ENCODE measurements at places on chromosomes 1 and 21.

GRCh38 chr1:178438432-178438831 is 58.3 kb downstream of the CLEC20A start:
- no peak for DNase-seq

DNA sequence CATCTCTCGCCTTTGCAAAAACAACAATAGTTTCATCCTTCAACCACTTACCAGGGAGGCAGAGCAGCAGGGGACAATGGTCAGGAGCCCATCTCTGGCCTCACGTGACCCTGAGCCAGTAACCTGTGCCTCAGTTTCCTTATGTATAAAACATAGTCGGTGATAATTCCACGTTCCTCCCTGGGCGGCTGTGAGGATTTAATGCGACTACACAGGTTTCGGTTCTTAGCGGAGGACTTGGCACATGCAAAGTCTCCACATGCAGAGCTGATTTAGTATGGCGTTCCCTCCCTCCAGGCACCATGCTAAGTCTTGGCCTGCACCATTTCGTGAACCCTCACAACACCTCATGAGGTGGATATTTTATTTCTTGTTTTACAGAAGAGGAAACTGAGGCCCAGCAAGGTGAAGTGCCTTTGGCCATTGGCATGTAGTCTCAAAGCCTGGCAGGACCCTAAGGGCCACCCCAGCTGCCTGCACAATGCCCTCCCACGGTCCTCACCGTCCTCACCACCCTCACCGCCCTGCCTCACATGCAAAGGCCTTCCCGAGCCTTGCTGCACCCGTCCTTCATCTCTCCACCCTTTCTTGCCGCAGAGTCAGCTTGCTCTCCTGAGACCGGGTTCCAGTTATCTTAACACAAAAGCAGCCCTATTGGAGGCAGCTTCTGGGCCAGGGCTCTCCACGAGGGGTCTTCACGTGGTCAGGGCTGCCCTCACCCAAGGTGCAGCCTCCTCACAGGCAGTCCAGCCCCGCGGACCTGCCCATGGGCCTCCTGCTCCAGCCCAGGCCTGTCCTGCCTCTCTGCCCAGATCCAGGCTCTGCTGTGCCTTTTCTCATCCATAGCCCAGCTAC is 48.9 kb downstream of the SYF2 start:
- DNase-seq, result no peak

GRCh38 chr1:223082914-223083313 is 60.1 kb downstream of the TLR5 start:
- no peak for DNase-seq

DNA sequence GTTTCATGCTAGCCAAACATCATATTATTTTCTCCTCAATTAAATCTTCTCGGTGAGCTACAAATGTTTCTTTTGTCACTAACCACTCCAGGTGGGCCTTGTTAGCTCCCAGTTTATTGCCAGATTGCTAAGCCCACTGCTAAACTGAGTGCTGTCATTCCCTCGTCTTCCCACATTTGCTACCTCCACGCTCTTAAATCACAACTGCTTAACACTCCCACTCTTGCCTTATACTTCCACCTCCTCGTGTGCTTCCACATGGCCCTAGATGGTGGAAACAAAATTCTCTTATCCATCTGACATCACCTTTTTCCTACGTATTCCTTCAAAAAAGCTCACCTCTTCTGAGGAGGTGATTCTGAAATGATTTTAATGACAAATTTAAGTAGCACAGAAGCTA is 34.6 kb upstream of the AKT3 start:
- DNase-seq, result no peak

DNA sequence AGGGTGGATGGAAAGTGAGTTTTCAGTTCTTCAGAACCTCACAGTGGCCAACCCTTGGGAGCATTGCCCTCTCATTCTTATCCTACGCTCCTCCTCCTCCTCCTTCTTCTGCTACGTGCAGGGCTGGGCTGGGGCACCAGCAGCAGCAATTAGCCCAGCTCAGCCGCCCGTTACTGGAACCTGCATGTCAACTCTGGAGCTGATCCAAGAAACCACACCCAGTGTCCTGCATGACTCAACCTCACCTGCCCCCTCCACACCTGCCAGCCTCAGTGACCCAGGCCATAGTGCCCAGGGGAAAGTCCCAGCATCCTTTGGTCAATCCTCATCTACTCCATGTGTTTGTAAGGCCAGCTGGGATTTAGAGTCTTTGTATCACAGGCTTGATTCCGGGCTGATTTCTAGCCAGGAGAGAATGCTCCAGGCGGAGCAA is 12.6 kb downstream of the ELF3 start:
- DNase-seq, result no peak

GRCh38 chr1:174812656-174813055 is 187.1 kb upstream of the CACYBP start:
- DNase-seq, result no peak

DNA sequence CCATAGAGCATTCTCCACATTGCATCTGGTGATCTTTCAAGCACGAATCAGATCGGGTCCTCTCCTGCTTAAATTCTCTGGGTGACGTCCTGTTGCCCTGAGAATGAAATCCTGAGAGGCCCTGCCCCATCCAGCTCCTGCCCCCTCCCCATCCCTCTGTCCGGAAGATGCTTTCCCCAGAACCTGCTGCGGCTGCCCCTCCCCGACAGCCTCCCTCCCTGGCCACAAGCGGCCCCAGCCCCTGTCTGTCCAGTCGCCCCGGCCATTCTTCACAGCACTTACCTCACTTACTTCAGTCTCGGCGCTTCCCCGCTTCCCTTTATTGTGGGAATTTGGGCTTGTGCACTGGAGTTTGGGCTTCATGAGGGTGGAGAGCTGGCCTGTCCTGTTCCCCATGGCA is 40.3 kb downstream of the TAS1R2 start:
- DNase-seq, result no peak

- no peak for DNase-seq
These were observed 431 bp upstream of the C1orf52 start for GRCh38 chr1:85259912-85260274.

DNA sequence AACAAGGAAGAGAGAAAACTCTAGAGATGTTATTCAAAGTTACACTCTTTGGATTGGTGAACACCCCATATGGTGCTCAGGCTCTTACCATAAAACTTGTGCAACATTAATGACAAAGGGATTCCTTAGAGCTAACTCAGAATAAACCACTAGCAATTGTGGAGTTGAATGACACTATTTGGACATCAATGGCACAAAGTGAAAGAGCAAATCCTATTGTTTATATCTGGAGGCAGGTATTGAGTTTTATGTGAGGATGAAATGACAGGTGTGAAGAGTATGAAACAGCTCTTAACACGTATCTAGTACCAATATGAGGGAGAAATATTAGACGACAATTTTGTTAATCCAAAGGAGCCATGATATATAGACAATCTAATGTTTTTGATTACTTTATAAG is 584.9 kb upstream of the PBX1 start:
- DNase-seq, result no peak

DNA sequence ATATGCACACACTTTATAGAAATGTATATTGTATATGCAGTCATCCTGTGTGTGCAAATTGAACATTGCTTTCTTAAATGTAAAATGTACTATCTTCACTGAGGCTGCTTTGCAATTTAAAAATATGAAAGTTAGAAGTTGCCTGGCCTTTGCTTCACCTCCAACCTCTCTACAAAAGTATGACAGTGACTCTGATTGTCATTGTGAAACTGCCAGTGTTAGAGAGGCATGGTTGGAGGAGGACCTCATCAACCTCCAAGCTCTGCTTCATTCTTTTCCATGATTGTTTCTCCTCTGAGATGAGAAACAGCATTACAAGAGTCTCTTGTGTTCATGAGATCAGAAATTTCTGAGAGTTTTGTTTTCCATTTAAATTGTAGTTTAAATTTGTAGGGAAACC is 185.5 kb downstream of the ZC3H11B start:
- no peak for DNase-seq

GRCh38 chr1:9643351-9644256 is 7.9 kb upstream of the PIK3CD start:
- no peak for DNase-seq

DNA sequence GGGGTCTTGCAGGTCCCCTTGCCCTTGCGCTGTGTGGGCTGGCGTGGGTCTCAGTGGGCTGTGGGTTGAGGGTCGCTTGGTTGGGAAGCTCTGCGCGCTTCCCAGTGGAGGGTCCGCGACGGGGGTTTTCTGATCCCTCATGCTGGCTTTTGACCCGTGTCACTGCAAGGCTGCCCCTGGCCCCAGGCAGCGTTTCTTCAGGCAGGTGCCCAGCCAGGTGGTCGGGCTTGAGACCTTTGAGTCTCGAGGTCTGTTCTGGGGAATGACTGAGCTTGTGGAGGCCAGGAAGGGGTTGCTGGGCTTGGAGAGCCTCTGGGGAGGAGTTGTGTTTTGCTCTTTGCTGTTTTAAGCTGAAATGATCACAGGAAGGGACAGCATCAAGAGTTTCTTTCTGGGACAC is 5.3 kb downstream of the SKI start:
- no peak for DNase-seq

GRCh38 chr1:82395440-82395839 is 594.7 kb downstream of the ADGRL2 start:
- DNase-seq, result no peak

DNA sequence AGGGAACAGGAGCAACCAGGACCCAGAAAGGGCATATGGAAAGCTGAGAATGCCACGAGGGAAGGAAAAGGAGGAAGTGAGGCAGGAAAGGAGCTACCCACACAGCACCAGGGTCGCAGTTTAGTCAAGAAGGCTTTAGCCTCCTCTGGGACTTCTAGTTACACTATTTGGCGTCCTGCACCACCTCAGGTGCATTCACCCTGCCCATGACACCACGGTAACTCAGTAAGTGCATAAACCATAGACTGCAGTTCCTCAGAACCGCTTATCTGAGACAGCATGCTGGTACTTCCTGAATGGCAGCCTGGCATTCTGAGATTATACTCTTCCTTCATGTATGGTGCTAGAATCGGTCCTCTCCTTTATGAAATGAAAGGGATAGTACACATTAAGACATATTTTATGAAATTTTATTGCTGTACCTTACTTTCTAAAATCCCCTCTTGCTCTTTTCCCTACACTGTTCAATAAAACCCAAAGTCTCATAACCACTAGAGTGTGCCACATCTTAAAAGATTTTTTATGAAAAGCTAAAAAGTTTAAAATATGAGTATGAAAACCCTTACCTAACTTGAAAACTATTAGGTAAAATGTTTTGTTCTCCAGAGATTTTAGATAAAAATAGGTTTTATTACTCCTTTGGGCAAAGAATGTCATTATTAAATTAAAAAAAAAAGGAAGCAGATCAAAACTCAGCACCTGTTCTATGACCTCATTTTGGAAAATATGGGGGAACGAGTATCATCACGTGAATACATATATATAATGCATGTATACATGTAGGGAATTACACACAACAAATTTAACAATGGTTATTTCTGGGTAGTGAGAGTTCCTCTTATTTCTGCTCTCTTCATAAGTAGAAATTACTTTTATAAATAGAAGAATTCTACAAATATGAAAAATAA is 67.3 kb downstream of the VAV3 start:
- no peak for DNase-seq

DNA sequence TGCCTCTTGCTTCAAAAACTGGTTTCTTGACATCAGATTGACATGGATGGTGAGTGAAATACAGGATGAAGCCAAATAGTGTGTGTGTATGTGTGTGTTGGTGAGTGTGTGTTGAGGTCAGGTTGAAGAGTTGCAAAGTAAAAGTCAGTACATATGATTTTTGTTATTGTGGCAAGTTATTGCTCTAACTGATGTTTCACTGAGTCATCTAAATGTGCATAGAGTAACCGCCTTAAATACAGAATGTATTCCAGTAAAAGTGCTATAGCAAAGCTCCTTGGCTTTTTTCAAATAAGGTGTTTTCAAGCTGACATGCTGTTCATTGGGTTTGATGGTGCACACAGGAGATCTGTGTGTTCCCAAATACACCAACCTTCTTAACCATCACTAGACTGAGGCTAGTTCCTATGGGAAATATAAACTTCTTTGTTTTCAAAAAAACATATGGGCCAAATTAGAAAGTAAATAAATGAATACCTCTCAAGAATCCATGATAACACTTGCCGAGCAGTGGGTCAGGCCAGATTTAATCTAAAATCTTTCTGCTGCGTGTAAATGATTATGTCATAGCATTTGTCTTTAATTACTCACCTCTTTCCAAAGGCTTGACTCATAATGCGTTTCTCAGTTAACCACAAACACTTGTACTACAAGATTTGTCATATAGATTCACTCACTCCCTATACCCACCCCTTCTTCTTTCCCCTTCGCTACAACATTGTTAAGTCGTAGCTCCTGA is 151.1 kb downstream of the LYPLAL1 start:
- DNase-seq, result no peak

DNA sequence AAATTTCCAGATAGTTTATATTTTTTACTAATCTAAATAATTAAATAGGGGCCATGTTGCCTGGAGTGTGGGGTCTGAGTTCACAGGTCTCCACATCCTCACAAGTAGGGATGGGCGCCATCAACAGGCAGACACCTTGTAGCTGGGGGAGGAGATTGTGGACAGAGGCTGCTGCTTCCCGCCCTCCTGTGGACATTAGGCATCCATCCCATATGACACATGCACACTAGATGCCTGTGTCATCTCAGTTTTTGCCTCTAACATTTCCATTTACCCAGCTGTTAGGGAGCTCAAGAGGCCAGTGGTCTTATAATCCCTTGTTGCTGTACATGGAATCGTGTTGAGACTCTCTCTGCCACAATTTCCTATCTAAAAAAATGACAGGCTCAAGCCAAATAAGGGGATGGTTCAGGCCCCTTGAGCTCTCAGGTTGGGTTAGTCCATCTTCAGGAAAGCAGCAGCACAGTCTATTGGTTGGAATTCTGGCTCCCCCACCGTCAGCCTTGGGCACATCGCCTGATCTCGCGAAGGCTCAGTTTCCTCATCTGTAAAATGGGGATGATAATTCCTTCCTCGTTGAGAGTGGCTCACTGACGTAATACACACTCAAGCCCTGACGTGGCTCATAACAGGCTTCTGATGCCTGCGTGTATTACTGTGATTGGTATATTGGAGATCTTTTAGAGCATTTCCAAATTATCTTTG is 13.6 kb downstream of the LHX4 start:
- DNase-seq, result no peak

GRCh38 chr1:111592389-111593361 is 26.9 kb upstream of the RAP1A start:
- DNase-seq, result peak; percentile 70

DNA sequence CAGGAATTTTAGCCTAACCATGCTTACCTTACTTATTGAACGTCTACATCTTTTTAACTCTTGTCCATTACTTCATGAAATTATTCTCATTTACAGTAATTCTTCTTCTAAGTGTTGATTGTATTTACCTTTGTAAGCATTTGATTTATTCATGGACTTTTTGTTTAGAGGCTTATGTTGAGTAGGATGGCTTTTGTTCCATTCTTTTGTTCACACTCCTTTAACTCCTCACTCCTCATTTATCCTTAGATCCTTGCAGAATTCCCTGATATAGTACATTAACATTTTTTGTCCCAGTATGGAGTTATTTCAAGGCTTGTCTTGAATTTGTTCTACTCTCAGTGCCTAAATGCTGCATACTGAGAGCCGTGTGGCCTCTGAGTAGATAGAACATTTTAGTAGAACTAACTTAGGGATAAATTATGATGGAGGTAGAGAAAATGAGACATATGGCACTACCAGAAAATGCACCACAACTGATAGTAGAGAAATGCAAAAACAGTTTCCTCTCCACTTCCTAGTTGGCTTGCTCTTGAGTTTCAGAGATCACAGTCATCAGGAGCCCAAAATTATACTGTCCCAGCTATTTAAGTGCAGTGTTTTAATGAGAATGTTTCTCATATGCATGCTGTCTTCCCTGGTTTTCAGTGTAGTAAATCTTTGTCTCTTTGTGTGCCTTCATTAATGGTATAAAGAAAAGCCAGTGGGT is 69.5 kb downstream of the KCNK2 start:
- DNase-seq, result no peak

- DNase-seq, result no peak
These were observed 1.8 kb downstream of the MYCL start for GRCh38 chr1:39899611-39900538.
